Esophagus squamous epithelium (tissue), 5 donors: ENCODE measurements at places on chromosomes 7 and 10.

DNA sequence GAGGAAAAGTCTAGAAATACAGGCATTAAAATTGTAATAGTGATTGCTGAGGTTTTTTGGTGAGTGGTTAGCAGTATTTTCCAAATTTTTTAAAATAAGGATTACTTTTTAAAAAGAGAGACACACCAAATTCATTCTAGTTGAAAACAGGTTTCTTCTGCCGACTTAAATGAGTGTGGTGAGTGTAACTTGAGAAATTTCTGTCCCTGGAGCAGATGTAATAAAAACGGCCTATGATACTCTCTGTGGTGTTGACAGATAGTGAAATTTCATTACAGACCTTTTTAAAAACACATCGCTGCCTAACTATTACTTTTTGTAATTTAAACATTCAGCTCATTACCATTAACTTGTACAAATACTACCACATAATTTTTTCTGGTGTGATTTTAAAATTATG, 90.1 kb downstream of the CYP51A1 start:
- no peak overlapping the region for H3K4me3 ChIP-seq
- H3K27me3 ChIP-seq = no peaks in the 10 kb centered on the region
- no peaks in the 10 kb centered on the region for H3K4me1 ChIP-seq
- DNase-seq = no peak
- H3K36me3 ChIP-seq = peaks cover 6% of the 10 kb centered on the region

- H3K27me3 ChIP-seq = no peaks in the 10 kb centered on the region
- no peak overlapping the region for H3K4me3 ChIP-seq
- H3K4me1 ChIP-seq = peaks cover 8% of the 10 kb centered on the region
- DNase-seq = no peak
- no peak overlapping the region for H3K27ac ChIP-seq
- no peaks in the 10 kb centered on the region for H3K36me3 ChIP-seq
Observed at GRCh38 chr7:1912593-1913465, 242.8 kb downstream of the ELFN1 start.

- no peak overlapping the region for H3K27ac ChIP-seq
- DNase-seq = no peak
- H3K36me3 ChIP-seq = no peaks in the 10 kb centered on the region
- no peak overlapping the region for H3K4me3 ChIP-seq
- no peaks in the 10 kb centered on the region for H3K27me3 ChIP-seq
- no peaks in the 10 kb centered on the region for H3K4me1 ChIP-seq
Observed at GRCh38 chr7:33698041-33698440, 207.3 kb upstream of the BMPER start.

DNA sequence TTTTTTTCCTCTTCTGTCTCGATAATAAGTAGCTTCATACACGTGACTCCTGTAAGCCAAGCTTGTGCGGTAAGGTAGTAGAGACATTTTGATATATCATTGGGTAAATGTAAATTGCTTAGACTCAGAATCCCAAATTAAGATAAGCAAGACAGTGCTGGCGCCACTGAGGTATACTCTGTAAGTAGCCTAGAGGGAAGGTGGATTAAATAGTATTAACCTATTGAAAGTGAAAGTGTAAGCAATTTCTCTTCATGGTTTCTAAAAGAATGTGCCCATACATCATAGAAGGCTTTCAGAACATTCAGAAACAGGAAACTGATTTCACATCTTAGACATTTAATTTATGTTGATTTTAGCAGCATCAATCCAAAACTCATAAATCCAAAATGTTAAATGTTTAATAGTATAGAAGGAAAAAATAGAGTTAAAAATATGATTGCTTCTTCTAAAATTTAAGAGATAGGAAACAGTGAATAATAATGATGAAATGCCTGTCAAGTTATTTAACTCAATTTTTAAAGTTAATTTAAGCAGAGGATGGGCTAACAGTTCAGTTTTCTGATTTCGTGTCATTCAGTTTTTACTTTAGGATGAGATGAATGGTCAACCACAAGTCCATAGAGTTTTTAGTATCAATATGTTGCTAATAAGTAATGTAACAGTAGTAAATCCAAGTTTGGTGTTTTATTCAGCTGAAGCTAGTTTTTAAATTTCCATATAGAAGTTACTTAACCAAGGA, 36.8 kb downstream of the LRRC72 start:
- H3K27me3 ChIP-seq = no peaks in the 10 kb centered on the region
- H3K27ac ChIP-seq = no peak overlapping the region
- peaks cover 4% of the 10 kb centered on the region for H3K4me1 ChIP-seq
- DNase-seq = no peak
- H3K4me3 ChIP-seq = no peak overlapping the region
- no peaks in the 10 kb centered on the region for H3K36me3 ChIP-seq

- no peak overlapping the region for H3K4me3 ChIP-seq
- H3K27me3 ChIP-seq = no peaks in the 10 kb centered on the region
- no peak for DNase-seq
- H3K27ac ChIP-seq = no peak overlapping the region
- no peaks in the 10 kb centered on the region for H3K4me1 ChIP-seq
- H3K36me3 ChIP-seq = no peaks in the 10 kb centered on the region
Observed at GRCh38 chr7:156034397-156034796, 222.1 kb upstream of the SHH start.

GRCh38 chr7:77258014-77258413, 58.4 kb upstream of the FGL2 start:
- no peaks in the 10 kb centered on the region for H3K4me1 ChIP-seq
- H3K27ac ChIP-seq = no peak overlapping the region
- no peak for DNase-seq
- H3K4me3 ChIP-seq = no peak overlapping the region
- peaks cover 19% of the 10 kb centered on the region for H3K36me3 ChIP-seq
- no peaks in the 10 kb centered on the region for H3K27me3 ChIP-seq

- H3K36me3 ChIP-seq = peaks cover 28% of the 10 kb centered on the region
- H3K27ac ChIP-seq = no peak overlapping the region
- H3K27me3 ChIP-seq = no peaks in the 10 kb centered on the region
- no peak overlapping the region for H3K4me3 ChIP-seq
- peaks cover 4% of the 10 kb centered on the region for H3K4me1 ChIP-seq
- DNase-seq = no peak
Observed at GRCh38 chr10:35079265-35079664, 10.9 kb downstream of the CUL2 start.

DNA sequence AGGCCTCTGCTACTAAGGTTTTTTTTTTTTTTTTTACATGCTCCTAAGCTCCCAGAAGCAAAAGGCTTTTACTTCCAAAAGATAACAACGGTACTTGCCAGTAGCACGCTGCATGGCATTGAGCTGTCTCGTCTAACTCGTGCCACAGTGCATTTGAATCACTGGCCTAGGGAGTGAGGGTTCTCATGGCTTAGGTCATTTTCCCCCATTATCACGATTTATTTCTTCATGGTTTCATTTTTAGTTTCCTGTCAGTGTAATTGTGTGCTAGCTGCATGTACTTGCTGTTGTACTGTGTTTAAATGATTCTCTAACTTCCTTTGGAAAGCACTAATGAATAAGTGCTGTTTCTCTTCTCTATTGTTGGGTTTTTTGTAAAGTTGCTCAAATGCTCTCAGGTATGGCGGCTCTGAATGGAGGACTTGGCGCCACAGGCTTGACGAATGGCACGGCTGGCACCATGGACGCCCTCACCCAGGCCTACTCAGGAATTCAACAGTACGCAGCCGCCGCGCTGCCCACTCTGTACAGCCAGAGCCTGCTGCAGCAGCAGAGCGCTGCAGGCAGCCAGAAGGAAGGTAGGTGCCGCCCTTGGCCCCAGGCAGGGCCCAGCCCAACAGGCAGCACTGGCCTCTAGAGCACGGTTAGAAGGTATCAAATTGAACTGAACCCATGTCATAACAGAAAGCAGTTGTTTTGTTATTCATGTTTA, 290.5 kb downstream of the USP6NL start:
- H3K4me1 ChIP-seq = no peaks in the 10 kb centered on the region
- no peak overlapping the region for H3K27ac ChIP-seq
- no peaks in the 10 kb centered on the region for H3K27me3 ChIP-seq
- H3K36me3 ChIP-seq = no peaks in the 10 kb centered on the region
- no peak overlapping the region for H3K4me3 ChIP-seq

GRCh38 chr10:100138921-100139496, 46.8 kb downstream of the ERLIN1 start:
- H3K27ac ChIP-seq = no peak overlapping the region
- no peak overlapping the region for H3K4me3 ChIP-seq
- peaks cover 6% of the 10 kb centered on the region for H3K4me1 ChIP-seq
- no peaks in the 10 kb centered on the region for H3K27me3 ChIP-seq
- DNase-seq = no peak

DNA sequence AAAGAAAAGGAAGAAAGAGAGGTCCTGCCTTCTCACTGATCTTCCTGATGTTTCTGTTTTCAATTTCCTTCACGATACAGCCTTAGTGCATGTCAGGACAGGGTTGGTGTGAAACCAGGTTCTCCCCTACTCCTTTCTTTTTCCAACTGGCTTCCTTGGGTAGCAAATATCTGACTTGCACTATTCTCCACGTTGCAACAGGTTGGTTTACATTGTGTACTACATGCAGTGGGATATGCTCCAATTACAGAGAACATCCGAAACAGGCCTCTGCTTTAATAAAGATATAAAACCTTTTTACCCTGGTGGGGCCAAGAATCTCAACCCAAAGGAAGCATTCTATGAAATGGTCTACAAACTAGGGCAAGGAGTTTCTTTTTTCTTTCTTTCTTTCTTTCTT, 16.9 kb upstream of the CREB5 start:
- H3K4me1 ChIP-seq = peaks cover 15% of the 10 kb centered on the region
- H3K4me3 ChIP-seq = no peak overlapping the region
- H3K27me3 ChIP-seq = no peaks in the 10 kb centered on the region
- no peak for DNase-seq
- H3K27ac ChIP-seq = no peak overlapping the region
- H3K36me3 ChIP-seq = no peaks in the 10 kb centered on the region

DNA sequence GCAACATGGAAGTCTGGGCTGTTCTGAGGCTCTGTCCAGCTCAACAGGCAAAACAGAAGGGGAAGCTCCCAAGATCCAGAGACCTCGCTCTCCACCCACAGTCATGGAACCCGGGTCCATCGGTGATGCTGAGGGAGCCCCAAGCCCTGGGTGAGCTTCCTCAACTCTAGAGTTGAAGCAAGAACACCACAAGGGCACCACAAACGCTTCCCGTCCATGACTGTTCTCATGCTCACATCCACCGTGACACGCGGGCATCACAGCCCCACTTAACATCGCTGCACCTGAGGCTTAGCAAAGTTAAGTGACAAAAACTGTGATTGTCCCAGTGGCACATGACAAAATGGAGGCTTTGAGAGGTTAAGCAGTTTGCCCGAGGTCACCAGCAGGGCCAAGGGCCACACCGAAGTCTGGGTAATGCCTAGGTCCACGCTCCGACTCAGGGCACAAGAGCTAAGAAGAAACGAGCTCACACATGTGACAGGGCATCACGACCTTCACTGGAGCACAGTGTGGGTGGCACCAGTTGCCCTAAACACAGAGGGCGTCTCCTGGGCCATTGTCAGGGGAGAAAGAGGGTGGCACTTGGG, 110.6 kb downstream of the OAT start:
- no peaks in the 10 kb centered on the region for H3K27me3 ChIP-seq
- H3K4me3 ChIP-seq = no peak overlapping the region
- no peaks in the 10 kb centered on the region for H3K4me1 ChIP-seq
- no peaks in the 10 kb centered on the region for H3K36me3 ChIP-seq
- no peak for DNase-seq

DNA sequence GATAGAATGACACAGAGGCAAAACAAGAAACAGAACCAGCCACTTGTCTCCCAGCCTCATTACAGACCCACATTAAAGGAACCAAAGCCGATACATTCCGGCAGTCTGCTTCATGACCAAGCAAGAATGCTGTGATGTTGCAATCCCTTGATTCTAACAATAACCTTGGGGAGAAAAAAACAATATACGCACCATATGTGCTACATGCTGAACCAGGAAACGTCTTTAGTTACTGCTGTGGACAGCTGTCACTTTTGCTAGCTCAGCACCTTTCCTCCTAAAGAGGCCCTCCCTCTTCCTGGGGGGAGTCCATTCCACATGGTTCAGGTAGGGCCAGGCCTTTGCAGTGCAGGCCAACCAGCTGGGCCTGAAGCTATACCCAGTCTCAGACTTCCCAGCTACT, 79.1 kb downstream of the PRTFDC1 start:
- H3K27me3 ChIP-seq = no peaks in the 10 kb centered on the region
- H3K36me3 ChIP-seq = no peaks in the 10 kb centered on the region
- H3K27ac ChIP-seq = peak overlapping the region; percentile 63
- no peak overlapping the region for H3K4me3 ChIP-seq
- no peak for DNase-seq

DNA sequence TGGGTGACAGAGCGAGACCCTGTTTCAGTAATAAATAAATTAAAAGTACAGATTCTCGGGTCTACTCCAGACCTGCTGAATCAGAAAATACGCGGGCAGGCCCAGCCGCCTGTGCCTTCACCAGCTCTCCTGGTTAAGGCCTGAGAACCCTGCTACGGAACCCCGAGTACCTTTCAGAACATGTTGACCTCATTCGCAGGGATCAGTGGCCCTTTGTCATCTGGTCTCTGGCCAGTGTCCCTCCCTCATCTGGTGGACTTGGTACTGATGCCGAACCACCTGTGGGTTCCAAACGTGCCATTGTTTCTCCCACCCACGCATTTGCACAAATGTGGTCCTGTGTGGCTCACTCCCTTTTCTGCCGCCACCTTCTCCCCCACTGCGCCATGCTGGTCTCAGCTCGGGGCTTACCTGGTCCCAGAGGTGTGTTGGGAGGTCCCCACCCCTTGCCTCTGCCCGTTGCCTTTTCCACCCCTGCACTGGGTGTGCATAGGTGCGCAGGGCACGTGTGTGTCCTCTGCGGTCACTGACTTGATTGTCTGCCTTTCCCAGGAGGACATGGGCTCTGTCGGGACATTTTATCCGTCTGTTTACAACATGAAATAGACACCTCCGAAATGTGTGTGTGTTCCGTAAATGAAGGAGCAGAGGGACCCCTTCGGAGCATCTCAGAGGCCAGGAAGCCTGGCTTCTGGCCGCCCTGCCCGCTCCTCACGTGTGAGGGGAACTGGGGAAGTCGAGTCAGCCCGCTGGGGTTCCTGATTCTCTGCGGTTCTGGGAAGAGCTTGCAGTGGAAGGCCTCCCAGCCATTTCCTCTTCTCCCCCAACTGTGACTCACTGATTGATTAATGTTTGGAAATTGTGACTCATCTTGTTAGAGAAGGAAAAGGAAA, 135.2 kb downstream of the CUX1 start:
- no peak overlapping the region for H3K4me3 ChIP-seq
- H3K36me3 ChIP-seq = no peaks in the 10 kb centered on the region
- H3K27me3 ChIP-seq = no peaks in the 10 kb centered on the region
- peak overlapping the region; percentile 75 for H3K27ac ChIP-seq

DNA sequence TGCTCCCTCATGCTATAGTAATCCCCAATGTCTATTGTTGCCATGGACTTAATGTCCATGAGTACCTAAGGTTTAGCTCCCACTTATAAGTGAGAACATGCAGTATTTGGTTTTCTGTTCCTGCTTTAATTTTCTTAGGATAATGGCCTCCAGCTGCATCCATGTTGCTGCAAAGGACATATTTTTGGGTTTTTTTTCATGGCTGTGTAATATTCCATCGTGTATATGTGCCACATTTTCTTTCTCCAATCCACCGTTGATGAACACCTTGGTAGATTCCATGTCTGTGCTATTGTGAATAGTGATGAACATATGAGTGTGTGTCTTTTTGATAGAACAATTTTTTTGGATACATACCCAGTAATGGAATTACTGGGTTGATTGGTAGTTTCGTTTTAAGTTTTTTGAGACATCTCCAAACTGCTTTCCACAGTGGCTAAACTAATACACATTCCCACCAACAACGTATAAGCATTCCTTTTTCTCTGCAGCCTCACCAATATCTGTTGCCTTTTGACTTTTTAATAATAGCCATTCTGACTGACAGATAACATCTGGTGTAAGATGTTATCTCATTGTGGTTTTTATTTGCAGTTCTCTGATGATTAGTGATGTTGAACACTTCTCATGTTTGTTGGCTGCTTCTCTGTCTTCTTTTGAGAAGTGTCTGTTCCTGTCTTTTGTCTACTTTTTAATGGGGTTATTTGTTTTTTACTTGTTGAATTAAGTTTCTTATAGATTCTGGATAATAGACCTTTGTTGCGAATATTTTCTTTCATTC, 68.8 kb upstream of the IFRD1 start:
- DNase-seq = no peak
- H3K27me3 ChIP-seq = no peaks in the 10 kb centered on the region
- H3K4me3 ChIP-seq = no peak overlapping the region
